ENCODE measurements at places on chromosomes 5 and 9.

DNA sequence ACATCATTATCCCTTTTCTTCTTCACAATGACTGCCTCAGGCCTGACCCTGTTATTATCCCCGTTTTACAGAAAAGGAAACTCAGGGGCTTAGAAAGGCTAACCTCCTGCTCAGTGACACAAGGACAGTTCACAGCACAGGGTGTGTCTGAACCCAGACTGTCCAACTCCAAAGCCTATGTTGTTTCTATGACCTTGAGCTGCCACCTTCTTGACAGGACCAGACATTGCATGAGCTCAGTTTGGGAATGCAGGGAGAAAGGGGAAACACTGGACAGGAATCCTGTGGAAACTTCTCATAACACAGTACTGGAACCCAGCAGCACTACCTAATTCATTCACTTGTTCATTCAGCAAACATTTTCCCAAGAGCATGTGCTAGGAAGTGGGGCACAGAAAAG is 472.8 kb downstream of the CDK5RAP2 start:
- peak; percentile 43 for DNase-seq

DNA sequence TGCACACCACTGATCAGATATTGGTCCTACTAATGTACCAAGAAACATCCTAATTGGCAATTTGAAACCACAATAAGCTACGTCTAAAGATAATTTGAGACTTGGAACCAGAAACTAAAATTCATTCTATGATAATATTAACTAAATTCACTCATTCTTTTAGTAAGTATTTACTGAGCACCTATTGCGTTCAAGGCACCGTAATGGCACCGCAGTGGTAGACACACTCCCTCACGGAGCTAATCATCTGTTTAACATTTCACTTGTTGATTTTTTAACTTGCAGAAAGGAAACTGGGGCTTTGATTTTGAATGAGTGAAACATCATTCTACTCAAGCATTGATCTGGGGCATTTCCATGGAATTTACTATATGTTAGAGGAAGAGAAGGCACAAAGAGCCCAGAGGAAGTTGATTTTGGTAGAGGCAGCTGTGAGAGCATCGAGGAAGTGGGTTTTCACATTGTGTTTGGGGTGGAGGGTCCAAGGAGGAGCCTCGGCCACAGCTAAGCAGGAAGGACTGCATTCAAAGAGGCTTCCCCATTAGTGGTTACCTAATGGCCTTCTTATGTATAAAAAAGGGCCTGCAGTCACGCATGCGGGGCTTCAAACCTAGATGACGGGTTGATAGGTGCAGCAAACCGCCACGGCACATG is 7.1 kb downstream of the RAPGEF1 start:
- no peak for DNase-seq

DNA sequence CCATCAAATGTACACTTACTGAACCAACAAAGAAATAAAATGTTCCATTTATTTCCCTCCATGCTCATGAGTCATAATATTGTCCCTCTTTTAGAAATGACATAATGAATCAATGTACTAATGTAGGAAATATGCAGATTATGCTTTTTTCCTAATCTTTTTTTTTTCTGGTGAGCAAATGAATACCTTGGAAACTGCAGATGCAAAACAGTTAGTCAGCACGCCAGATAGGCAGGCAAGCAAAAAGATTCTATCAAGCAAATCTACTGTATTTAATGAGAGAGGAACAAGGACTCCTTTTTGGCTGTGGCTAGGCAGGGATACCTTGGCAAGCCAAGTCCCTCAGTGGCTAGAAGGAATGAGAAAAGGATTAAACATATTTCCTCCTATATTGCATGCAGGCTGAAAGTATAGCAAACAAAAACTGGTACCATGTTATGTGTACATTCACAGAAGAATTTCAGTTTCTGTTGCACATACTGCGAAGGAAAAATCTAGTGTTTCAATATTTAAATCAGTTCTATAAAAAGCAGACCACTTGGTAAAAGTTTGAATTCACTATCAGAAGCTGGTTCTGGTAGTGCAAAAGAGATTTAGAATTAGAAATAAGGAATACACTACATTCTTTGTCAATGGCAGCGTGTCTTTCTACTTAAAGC is 605.4 kb downstream of the TLE1 start:
- no peak for DNase-seq

- peak; percentile 42 for DNase-seq
These were observed 19.8 kb downstream of the BRINP1 start for GRCh38 chr9:119349351-119349825.

DNA sequence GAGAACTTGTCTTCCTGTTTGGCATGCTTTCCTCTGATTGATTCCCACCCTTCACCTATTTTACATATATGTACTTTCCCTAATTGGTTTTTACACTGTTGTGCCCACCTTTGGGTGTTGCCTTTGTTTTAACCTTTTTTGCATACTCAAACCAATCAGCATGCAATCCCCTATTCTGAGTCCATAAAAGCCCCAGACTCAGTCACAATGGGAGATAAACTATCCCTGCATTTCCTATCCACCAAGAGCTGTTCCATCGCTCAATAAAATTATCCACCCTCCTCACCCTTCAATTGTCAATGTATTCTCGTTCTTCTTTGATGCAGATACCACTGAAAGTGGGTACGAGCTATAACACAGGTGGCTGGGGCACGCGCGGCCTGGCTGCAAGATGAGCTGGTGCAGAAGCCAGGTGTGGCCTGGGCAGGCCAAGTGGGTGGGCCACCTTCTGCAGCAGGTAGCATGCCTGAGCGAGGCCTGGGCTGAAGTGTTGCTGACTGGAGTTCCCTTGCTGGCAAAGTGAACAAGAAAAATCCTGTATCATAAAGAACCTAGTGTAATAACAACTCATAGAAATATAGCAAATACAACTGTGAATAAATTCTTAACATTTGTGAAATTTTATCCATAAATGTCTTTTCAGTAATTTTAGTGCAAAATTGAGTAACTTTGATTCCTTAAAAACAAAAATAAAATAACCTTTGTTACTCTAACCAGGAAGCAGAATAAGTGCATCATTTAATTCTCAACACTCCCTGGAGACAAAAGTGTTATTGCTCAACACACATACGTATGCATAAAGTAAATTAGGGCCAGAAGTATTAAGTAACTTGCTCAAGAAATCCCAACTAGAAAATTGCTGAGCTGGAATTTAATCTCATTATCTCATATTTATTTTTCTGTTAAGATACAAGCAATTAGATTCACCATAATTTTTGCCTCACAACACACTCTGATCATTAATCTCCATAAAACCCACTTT is 685.3 kb upstream of the EDIL3 start:
- DNase-seq, result no peak

DNA sequence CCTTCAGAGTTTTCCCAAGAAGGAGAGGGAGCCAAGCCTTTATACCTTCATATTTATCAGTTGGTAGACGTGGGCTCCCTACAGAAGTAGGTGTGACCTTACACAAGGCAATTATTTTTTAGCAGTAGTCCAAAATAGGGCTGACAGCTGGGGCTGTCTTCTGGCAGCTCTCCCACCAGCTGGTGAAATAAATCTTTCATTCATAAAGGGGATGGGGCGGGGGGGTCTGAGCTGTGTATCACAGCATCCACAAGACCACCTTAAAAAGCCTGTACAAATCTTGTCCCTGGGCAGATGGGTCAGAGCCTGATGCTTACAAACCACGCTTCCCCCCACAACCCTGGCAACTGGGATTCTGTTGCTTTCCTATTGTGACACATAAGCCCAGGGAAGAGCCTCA is 19.7 kb downstream of the CSF2 start:
- no peak for DNase-seq

DNA sequence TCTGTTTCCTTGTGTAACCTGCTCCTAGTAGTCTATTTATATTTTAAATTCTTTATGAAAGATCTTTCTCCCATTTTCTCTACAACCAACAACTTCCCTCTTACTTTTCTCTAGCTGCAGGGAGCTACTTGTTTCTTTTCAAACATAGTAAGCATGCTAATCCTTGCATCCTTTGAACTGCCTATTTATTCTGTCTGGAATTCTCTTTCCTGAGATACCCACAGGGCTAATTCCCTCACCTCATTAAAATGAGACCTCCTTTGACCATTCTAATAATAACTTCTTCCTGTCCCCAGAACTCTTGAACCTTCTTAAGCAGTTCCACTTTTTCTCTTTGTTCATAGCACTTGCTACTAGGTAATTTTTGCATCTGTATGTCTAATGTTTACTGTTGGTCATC is 620.6 kb upstream of the CDH18 start:
- DNase-seq, result no peak

DNA sequence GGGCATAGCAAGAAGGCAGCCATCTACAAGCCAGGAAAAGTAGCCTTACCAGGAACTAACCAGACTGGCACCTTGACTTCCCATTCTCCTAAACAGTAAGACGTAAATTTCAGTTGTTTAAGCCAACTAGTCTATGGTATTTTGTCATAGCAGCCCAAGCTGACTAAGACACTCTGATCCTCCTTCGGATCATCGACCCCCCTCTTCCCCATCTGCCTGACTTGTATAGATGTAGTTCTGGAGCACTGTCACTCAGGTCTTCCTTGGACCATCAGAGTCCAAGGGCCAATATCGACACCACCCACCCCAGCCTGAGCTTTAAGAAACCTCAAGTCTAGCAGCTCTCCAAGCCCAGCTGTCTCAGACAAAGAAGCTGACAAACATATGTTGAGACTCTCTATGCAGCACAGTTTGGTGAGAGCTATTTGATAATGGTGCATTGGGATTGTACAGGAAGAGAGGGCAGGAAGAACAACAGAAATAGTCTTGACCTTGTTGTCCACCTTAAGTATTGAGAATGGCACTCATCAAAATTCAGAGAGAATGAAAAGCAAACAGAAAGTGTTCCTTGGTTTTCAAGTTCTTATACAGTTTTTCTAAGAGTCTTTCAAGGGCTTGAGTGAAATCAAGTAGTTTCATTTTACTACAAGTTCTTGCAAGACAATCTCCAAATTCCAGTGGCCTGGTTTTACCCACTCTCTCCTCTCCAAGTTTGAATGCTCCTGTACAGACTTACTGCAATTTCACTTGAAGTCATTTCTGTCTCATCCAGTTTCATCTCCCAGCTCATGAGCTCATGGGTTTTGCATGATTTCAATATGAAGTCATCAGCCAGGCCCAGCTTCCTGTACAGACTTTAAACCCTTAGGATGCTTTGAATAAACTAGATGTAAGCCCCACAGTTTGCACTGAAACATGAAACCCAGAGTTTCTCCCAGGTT is 122.3 kb upstream of the RAI14 start:
- DNase-seq, result no peak

DNA sequence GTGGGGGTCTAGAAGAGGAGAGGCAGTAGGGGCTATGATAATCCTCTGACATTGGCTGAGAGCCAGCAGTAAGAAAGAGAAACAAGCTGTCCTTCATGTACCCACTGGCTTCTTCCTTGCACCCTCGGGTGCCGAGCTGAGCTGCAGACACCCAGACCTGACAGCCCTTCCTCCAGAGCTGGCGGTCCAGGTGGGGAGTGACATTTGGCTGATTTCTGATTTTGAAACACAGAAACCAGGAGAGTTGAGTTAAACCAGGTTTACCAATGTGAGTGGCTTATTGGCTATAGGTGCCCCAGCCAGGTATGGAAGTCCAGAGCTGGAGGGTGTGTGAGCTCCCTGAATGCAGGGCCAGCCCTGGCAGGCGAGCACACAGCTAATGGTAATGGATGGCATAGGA is 59.2 kb downstream of the GADD45G start:
- no peak for DNase-seq

- DNase-seq, result no peak
These were observed 21.1 kb downstream of the AQP7 start for GRCh38 chr9:33381231-33381791.

GRCh38 chr5:1734271-1734907 is 65.2 kb downstream of the MRPL36 start:
- peak; percentile 7 for DNase-seq

GRCh38 chr9:135366104-135366503 is 113.5 kb upstream of the PPP1R26 start:
- no peak for DNase-seq

DNA sequence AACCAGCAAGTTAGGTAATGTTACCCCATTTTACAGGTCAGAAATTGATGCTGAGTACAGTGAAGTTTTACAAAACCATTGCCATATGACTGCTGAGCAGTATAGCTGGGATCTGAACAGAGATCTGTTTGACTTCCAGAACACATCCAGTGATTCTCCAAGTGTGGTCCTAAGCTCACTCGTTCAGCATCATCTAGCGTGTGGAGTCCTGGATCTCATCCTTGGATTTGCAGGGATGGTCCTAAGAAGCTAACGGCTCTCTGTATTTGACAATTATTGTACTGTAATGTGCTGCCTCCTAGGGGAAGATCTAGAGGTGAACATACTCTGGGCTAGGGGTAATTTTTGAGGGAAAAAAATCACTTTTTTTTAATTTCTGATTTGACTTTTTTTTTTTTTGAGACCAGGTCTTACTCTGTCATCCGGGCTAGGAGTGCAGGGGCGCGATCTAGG is 1.4 kb downstream of the SLC26A2 start:
- no peak for DNase-seq

- no peak for DNase-seq
These were observed 16.9 kb downstream of the SHISAL2B start for GRCh38 chr5:64707191-64707590.

- DNase-seq, result no peak
These were observed 297.8 kb upstream of the ACTBL2 start for GRCh38 chr5:57780306-57780960.

DNA sequence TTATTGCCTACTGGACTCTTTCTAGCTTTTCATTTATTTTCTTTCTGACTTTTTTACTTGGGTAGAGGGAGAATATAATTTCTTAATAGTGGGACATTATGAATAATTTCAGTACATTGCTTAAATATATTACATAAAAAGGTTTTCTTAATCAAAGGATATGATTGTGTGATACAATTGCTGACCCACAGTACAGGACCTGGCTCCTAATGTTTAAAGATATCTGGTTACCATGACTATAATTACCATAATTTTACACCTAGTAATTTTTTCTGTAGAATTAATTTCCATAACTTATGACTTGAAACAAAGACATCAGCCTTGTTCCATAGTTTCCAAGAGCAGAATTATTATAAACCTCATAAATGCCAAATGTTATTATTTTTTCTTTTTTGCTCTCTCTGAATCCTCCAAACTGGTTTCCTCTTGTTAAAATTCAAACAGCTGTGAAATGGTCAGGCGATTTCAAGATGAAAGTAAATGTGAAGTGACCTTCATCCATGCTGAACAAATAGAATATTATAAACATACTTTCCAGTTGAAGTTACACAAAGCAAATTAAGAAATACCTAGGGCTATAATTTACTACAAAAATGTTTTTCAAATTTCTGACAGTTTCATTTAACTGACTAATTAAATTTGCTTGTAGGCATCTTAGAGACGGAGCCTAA is 301.2 kb upstream of the TYRP1 start:
- DNase-seq, result no peak

GRCh38 chr5:152170350-152170749 is 234.7 kb downstream of the NMUR2 start:
- peak; percentile 21 for DNase-seq

DNA sequence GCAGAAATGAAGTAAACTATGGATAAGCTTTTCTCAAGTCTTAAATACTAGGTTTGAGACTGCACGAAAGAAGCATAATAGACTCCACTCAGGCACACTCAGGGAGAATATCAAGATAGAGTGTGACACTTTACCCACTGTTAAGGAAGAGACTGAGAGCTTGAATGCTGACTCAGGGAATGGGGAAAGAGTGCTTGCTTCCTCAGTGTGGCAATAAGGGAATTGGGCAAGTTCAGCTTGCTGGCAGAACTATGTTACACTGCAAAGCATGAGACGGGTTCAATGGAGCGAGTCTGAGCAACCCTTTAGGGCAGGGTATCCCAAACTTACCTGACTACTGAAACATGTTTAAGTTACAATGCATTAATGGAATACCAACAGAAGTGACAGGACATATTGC is 237.7 kb upstream of the MEF2C start:
- no peak for DNase-seq

Data from WERI-Rb-1 (cell line).